T47D (cell line): ENCODE measurements at places on chromosomes 13 and 19.

- DNase-seq: no peak
These were observed 51.2 kb downstream of the COLGALT1 start for GRCh38 chr19:17606590-17607185.

DNA sequence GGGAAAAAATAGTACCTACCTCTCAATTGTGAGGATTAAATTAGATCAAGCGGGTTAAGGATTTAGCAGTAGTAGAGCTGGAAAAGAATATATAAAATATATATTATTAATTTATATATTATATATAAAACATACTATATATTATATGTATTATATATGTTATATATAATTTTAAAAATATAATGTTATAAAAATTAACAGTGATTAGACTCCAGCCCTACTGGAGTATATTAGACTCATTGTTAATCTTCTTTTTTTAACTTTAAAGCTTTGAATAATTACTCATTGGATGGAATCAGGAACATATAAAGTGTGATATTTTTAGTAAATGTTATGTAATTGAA is 380 bp upstream of the MRPL54 start:
- DNase-seq: no peak

DNA sequence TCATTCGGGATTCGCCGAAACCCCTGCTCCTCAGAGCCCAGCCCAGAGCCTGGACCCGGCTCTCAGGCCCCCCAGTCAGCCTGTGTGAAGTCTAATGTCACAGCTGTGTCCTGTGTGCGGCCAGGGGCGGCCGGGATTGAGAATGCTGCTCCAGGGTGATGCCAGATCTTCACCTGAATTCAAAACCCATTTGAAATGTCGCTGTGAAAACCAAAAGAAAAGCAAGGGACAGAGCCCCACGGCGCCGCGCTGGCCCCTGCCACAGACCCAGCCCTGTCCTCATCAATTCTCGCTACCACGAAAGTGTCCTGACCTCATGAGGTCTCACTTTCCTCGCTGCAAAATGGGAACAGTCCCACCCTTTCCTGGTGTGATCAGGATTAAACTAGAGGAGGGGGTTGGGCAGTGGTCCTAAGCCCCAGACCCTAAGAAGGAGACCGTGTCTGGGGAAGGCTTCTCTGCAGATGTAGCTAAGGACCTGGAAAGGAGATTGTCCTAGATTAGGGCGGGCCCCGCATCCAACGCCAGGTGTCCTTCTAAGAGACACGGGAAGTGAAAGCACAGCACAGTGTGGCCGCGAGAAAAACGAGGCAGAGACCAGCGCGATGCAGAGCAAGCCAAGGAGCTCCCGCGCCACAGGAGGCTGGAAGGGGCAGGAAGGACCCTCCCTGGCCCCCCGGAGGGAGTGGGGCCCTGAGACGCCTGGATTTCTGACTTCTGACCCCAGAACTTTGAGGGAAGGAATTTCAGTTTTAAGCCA is 34.0 kb upstream of the SPACA7 start:
- DNase-seq: peak; percentile 6

GRCh38 chr13:38223089-38223488 is 126.6 kb upstream of the UFM1 start:
- DNase-seq: peak; percentile 27

- peak; percentile 38 for DNase-seq
These were observed 40.6 kb upstream of the FAM216B start for GRCh38 chr13:42740753-42741152.

- no peak for DNase-seq
These were observed 390.6 kb downstream of the NDFIP2 start for GRCh38 chr13:79871594-79871993.

- no peak for DNase-seq
These were observed 181.3 kb downstream of the KDM4B start for GRCh38 chr19:5149932-5150901.

GRCh38 chr13:30499338-30499737 is 33.6 kb upstream of the HMGB1 start:
- no peak for DNase-seq

- DNase-seq: peak; percentile 83
These were observed at the start of gene GIPR for GRCh38 chr19:45667620-45668341. Gene GIPR, plus strand, starts transcription at chr19:45668221. Its CDS starts 1,300 bp downstream, at chr19:45669521.

GRCh38 chr13:51220706-51221105 is 1.5 kb upstream of the FAM124A start:
- no peak for DNase-seq

- no peak for DNase-seq
These were observed 24.7 kb downstream of the CILP2 start for GRCh38 chr19:19562665-19563347.

- no peak for DNase-seq
These were observed 267.6 kb upstream of the SLITRK6 start for GRCh38 chr13:86066611-86067365.
